ENCODE measurements at places on chromosomes 5 and 9. TPM values are rescaled to one million over a fixed set of nuclear protein-coding genes. Genes with fewer than 3 reads are reported as not detected.

The MARVELD2 gene
- polyA plus RNA-seq: 0.25 TPM

The ADAMTS13 gene
- 10.4 TPM for polyA plus RNA-seq

The TLR4 gene
- 6.2 TPM for polyA plus RNA-seq

The VCAN gene
- polyA plus RNA-seq: 211 TPM

The IFNA13 gene
- polyA plus RNA-seq: not detected

DNA sequence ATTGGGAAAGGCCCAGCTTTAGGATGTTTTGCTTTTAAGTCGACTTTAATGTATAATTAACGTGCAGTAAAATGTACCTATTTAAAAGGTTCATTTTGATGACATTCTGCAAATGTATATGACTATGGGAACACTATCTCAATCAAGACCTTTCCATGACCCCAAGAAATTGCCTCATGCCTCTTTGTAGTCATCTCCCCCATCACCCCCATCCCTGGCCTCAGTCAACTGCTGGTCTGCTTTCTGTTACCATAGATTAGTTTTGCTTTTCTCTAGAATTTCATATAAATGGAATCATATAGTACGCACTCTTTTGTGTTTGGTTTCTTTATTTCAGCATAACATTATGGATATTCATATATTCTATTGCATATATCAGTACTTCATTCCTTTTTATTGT, 80.7 kb upstream of the C9orf72 start:
- DNase-seq: no peak

GRCh38 chr9:37466037-37466709, 923 bp upstream of the ZBTB5 start:
- peak; percentile 82 for DNase-seq
